NCI-H1436 (cell line): ENCODE measurements at places on chromosomes 7 and 10.

DNA sequence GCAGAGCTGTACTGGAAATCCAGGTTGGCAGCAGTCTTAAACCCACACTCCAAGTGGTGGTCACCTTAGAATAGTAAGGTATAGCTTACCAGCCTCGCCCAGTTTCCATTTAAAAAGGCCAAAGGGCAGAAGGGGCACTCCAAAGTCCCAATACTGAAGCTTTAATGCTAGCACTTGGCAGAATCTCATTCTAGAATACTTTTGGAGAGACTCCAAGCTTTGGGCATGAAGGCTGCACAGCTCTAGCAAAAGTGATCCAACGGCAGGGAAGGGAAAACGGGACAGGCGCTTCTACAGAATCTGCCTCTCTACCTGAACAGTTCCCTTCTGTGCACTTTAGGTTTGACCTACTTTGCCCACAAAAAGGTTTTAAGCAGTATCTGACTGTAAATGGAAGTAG lies 19.7 kb downstream of the SMURF1 start:
- no peak for DNase-seq

GRCh38 chr7:6212008-6212407 lies 60.4 kb downstream of the CYTH3 start:
- no peak for DNase-seq

GRCh38 chr7:96686305-96686704 lies 23.3 kb downstream of the SEM1 start:
- DNase-seq = no peak

DNA sequence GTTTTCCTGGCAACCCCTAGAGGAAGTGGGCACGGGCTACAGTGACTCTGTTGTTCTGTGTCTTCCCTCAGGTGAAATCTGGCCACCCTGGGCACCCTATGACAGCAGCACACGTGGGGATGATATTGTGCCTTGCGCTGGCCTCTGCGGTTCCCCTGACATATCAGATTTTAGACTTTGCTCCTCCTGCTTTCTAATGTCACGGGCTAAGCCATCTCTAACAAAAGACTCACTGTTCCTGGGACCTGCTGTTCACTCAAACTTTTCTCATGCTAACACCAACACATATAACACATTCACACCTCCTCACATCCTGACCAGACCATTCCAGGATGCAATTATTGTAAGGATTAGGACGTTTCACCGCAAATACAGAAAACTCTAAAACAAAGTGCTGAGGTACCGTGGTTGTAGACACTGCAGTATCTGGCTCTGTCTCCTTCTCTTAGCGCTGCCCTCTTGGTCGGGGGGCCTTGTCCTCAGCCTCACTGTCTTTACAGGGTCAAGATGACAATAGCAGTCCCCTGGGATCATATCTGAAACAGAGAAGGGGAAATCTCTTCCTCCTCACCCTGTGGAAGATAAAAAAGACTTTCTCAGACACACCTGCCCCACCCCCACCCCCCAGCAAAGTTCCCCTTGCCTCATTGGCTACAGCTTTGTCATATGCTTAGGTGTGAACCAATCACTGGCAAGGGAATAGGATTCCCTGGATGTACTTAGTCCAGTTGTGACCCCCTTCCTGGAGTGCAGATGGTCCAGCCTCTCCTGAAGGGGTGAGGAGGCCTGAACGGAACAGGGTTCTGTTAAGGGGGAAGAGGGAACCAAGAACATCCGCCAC lies 14.1 kb downstream of the CHN2 start:
- DNase-seq = no peak

- DNase-seq = no peak
Observed at GRCh38 chr10:97538411-97538810, 34.2 kb upstream of the ANKRD2 start.

GRCh38 chr10:80529604-80530003 lies 8.1 kb upstream of the SH2D4B start:
- DNase-seq = no peak

DNA sequence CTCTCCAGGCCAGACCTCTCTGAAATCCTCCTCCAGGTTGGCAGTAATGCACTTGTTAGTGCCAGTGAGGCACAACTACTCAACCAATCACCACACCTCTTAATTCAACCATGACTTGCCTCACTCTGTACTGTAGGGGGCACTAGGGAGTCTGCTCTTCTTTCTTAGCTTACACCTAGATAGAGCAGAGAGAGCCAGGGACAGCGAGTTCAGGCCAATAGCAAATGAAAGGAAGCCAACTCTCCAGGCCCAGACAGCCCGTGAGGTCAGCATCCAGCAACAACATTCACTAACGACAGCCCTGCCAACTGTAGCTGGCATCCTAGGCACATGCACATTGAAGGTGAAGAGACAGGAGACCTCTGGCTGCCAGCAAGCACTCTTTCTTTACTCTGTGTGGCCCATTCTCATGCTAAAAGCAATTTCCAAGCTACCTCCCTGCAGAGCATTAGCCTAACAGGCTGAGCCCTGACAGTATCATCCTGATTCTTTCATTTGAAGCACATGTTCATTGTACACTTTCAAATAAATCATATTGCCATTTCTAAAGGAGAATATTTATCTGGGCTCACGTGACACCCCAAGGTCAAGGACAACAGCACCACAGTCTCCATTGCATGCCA lies 136.3 kb downstream of the DPY19L1 start:
- DNase-seq = no peak

DNA sequence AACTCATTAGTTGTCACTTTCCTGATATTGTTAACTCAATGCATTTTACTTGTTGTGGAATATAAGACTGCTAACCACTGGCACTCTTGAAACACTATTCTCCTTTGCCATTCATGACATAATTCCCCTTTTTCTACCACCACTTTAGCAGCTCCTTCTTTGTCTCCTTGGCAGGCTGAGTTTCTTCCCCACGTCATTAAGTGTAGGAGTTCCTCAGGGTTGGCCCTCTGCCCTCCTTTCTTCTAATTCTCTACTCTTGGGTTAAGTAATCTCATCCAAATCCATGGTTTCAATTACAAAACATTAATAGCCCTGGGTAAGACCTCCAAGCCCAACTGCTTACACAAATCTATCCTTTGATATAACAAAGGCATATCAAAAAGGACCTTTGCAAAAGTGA lies 175.1 kb downstream of the HGF start:
- DNase-seq = no peak

DNA sequence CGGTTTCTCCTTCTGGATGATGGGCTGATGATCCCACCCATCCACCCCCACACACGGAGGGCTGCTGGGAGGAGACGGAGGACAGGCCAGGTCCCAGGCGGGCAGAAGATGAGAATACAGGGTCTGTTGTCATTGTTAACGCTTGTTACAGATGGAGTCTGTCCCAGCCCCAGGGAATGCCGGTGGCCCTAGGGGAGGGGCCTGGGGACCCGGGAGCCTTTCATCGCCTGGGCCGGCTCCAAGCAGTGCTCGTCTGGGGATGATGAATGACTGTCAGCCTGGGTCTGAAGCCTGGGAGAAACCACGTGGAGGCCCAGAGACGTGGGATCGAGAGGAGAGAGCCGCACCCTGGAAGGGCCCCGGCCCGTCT lies 69.2 kb downstream of the UNCX start:
- DNase-seq = no peak

- DNase-seq = no peak
Observed at GRCh38 chr10:24706479-24707118, 17.1 kb downstream of the ARHGAP21 start.

DNA sequence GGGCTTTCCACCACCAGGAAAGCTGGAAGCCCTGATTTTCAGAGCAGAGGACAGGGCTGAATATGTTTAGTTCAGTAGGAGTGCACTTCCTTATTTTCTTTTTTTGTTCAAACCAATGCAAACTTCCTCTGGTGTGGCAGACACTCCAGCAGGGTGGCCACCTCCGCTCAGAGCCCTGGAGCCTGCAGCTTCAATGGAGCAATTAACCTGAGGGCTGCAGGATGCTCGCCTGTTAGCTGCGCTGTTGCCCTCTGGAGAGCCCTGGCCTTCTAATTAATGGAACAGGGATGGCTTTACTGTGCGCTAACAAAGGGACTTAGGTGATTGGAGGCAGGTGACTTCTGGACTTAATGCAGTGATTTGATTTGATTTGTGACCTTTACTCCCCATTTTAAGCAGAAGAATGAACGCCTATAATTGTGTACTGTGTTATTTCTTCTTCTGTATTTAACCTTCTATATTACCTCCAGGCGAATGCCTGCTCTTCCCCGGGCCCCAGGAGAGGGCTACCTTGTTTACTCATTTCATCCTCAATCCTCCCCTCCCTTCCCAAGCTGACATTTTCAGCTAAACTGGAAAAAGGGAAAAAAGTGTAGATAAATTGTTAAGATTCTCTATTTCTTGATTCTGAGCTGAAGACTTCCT lies 123.0 kb upstream of the CTBP2 start:
- DNase-seq = no peak

DNA sequence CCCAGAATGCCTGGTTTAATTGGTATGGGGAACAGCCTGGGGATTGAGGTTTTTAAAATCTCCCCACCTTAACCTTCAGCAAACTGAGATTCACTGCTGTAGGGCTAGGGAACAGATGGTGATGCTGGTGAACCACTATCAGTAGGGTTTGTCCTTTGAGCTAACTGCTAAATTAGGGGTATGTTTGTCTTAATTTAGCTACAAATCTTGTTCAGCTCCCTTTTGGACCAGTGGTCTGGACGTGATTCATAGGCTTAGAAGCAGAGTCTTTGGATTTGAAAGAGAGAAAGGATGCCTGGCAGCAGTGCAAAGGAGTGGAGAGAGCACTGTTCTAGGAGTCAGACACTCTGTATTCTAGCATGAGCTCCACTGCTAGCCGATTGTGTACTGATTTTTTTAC lies 2.8 kb downstream of the HDAC9 start:
- DNase-seq = no peak
